ENCODE measurements at places on chromosomes 16 and 17.

GRCh38 chr16:89256651-89257254 is 39.2 kb downstream of the ZNF778 start:
- DNase-seq, result no peak

DNA sequence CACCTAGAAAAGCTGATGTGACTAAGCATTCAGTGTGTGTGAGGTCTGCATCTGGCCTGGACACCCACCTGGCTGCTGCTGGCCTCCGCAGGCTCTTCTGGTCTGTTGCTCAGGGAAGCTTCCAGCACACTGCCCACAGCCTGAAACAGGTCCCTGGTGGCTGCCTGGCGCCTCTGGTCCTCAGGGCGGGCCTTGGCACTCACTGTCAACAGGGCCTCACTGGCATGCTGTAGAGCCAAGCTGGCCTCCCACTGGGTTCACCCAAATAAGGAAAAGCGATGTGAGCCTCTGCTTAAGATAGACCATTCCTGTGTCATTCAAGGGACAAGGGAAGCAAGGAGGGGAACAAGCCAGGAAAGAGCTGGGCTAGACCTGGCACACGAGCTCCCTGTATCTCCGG is 70.6 kb upstream of the BCO1 start:
- no peak for DNase-seq

GRCh38 chr16:67086822-67087221 is 22.9 kb upstream of the PHAF1 start:
- DNase-seq, result no peak

DNA sequence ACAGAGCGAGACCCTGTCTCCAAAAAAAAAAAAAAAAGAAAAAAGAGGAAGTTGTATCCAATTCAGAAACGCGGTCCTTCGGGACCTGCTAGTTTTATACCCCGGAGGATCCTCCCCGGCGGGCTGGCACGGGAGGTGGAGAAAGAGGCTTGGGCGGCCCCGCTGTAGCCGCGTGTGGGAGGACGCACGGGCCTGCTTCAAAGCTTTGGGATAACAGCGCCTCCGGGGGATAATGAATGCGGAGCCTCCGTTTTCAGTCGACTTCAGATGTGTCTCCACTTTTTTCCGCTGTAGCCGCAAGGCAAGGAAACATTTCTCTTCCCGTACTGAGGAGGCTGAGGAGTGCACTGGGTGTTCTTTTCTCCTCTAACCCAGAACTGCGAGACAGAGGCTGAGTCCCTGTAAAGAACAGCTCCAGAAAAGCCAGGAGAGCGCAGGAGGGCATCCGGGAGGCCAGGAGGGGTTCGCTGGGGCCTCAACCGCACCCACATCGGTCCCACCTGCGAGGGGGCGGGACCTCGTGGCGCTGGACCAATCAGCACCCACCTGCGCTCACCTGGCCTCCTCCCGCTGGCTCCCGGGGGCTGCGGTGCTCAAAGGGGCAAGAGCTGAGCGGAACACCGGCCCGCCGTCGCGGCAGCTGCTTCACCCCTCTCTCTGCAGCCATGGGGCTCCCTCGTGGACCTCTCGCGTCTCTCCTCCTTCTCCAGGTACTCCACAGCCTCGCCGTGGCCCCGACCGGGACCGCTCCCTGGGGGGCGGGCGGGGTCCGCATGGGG is at the start of gene CDH3:
Gene CDH3, plus strand, starts transcription at position 596 of the 779 bp plus-strand sequence. Its CDS starts 70 bp downstream, at position 666.
- DNase-seq, result no peak

GRCh38 chr17:77227461-77228240 is 86.9 kb downstream of the SEC14L1 start:
- no peak for DNase-seq

DNA sequence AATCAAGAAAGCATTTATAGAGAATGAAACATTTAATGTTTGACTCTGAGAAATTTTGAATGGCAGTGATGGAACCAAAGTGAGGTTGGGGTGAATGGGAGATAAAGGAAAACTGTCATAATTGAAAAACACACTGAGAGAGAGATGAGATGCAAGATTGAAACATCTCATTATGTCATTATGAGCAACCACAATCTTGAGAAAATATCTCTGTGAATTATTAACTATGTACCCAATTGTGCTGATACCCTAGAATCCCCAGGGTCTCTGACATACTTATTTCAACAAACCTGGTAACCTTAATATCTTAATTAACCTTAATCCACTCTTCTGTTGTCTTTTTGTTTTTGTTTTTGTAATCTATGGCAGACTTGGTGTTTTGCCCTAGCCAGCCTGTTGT is 143.5 kb upstream of the HLF start:
- DNase-seq, result no peak

GRCh38 chr16:57992084-57992483 is 8.4 kb downstream of the ZNF319 start:
- DNase-seq, result no peak

DNA sequence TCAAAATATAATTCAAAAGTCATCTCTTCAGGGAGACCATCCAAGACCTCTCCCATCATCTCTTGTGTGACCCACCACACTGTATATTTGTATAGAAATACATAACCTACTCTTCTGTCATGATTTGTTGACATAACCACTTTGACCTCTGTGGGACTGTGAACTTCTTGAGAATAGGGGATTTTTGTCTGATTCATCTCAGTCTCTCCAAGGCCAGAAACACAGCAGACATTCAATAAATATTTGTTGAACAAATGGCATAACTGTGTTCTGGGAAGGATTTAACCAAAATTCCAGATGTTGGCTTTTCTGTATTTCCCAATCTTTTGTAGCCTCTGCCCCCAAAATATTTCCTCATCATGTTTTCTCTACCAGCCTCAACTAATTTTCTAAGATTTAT is 169.7 kb downstream of the CDH11 start:
- no peak for DNase-seq

- no peak for DNase-seq
These were observed 5.4 kb upstream of the STAC2 start for GRCh38 chr17:39231091-39231561.

DNA sequence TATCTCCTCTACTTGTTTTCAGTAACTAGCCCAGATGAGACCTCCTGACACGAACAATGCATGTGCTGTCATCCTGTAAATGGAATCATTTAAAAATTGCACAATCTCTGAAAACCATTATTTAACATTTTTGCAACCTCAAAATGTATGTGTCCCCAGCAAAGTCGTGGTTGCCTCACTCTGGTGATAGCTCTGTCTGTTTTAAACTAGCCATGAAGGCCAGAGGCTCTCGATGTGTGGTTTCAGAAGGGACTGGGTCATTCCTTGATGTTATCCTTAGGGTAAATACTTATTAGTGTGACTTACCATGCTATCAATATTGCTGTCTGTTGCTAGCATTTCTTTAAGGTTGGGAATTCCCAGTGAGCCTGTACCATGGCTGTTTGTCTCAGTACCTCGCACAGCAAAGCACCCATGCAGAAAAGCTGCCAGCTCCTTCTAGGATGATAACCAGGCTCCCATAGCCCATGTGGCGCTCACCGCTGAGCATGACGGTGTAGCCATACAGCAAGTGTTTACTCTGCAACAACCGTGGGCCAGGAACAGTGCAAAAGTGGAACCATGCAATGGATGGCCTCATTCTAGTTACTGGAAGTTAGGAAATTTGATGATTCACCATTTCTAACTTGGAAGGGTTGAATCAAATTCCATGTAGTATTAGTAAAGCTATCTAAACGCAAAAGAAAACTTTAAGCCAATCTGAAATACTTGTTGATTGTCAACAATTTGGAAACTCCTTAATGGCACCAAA is 2.9 kb upstream of the PGS1 start:
- no peak for DNase-seq

DNA sequence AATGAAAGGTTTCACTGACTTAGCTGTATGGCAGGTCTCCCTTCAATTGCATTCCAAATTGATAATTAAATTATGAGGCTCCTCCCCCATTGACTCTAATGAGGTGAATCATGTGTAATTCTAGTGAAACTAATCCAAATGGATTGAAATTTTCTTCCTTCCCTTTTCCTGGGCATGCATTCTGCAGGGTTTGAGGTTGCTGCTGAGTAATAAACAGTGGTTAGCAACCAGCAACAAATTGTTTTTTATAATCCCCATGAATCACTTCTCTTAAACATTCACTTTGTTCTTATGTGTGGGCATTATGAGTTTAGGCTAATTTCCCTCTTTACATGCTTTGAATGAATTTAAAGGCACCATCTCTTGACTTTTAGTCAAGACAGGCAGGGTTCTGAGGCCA is 43.4 kb downstream of the MYOCD start:
- DNase-seq, result no peak

- DNase-seq, result no peak
These were observed 1029.6 kb downstream of the CDH11 start for GRCh38 chr16:64092271-64092670.

- DNase-seq, result no peak
These were observed 26.2 kb downstream of the GPRC5B start for GRCh38 chr16:19858340-19859018.

DNA sequence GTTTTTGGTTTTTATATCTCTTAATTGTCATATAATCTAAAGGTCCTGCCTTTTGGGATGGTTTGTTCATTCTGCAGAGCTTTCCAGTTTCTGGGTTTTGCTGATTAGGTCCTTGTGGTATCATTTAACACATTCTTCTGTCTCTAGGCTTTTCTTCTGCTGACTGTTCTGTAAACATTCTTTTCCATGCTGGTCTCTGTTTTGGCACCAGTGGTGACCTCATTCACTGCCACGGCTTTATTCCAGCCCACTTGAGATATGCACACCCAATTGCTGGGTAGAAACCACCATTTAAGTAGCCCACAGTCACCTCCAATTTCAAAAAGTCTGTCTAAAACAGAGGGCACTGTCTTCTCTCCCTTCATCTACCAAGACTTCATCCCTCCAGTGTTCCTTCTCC is 31.1 kb upstream of the COX10 start:
- DNase-seq, result no peak

DNA sequence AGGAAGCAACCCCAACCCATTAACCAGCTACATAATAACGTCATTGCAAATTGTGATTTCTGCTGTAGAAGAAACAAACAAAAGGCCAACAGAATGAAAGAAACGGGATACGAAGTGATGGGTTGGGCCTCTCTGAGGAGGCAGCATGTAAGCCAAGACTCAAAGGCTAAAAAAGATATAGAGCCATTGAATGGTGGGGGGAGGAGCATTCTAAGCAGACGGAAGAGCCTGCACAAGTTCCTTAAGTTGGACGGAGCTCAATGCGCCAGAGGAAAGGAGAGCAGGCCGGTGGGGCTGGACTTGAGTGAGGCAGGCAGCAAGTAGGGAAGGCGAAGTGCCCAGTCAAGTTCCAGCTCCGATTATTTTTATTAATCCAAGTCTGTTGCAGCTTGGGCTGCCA is 160.3 kb downstream of the SHISA9 start:
- no peak for DNase-seq

DNA sequence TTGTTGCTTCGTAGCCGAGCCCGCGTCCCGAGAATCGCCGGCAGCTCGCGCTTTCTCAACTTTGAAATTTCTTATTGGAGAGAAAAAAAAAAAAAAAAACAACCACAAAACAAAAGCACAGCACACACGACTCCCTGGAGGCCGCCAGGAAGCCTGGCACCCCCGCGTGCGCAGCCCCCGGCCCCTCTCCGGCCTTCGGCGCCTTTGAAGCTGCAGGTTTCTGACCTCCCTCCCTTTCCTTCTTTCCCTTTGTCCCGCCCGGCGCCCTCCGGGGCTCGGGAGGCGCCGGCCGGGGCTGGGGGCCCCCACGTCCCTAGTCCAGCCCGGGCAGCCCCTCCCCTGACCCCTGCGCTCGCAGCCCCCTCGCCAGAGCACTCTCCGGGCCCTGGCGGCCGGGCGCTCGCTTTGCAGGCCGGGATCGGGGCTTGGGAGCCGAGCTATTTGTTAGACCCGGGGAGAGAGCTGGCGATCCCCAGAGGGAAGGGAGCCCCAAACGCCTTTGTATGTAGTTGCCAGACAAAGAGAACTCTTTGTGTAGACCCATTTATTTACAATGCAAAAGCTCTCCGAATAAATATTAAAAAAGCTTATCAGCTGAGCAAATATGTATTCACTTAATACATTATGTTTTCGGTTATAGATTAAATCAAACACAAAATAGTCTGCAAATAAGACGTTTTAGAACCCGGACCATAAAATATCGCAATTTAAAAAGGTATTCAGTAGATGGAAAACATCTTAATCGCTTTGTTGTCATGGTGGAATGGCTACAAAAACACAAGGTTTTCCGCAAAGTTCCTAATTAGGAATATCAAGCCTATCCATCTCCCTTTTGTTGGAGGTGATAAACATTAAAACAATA is 2.3 kb downstream of the BAHCC1 start:
- no peak for DNase-seq

- DNase-seq, result no peak
These were observed 38.6 kb upstream of the NETO2 start for GRCh38 chr16:47182318-47182717.

GRCh38 chr17:21072745-21073197 is 30.0 kb upstream of the USP22 start:
- no peak for DNase-seq

GRCh38 chr17:8140065-8141029 is 11.9 kb downstream of the PER1 start:
- DNase-seq, result no peak

DNA sequence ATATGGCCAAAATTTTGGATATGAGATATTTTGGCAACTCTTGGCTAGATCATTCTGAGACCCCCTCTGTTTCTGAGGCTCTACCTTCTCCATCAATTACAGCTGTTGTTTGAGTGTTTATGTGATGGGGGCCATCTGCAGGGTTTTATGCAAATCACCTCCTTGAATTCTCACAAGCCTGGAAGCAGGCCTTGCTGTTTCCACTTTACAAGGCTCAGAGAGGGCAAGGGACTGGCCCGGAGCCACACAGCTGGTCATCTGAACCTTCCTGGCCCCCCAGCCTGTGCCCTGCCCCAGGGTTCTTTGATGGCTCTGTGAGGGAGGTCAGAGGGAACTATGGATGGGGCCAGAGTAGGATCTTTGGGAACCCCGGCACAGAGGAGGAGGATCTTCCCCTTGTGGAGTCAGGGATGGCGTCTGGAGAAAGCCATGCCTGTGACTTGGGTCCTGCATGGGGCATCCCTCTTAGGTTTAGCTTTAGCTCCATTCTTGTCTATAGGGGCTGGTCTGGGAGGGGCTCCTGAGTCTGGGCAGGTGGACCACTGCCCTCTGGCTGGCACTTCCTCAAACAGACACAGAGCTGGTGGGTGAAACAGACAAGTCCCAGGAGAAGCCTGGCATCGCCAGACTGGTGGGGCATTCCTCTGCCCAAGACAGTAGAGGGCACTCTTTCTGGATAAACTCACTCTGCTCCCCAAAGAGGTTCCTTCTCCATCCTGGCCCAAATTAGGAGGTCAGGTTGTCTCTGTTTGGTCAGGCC is 26.2 kb downstream of the IL21R start:
- DNase-seq, result peak; percentile 69

GRCh38 chr17:14321980-14322776 is 21.3 kb downstream of the HS3ST3B1 start:
- DNase-seq, result no peak

DNA sequence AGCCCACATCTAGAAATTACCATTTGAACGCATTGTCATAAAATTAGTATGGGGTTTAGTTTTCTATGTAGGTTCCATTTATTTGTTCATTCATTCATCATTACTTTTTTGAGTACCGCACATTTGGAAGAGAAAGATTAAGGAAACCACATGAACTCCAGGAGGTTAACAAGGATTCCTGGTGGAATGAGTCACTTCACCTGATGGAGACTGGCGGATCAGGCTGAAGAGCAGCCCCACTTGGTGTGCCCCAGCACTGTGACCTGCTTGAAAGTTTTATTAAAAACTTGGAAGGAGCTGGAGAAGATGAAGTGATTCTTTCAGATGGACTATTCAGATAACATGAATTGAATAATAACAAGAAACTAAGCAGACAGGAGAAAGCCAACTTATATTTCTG is 293.6 kb upstream of the CDH11 start:
- no peak for DNase-seq

- DNase-seq, result no peak
These were observed 216 bp downstream of the VPS9D1 start for GRCh38 chr16:89720551-89720812.
